ENCODE measurements at places on chromosomes 6 and 20.
A peak's percentile ranks its signal among the peaks of the same experiment; 100 is the strongest.

GRCh38 chr20:63597651-63598478 is 23.8 kb upstream of the HELZ2 start:
- DNase-seq, result no peak

DNA sequence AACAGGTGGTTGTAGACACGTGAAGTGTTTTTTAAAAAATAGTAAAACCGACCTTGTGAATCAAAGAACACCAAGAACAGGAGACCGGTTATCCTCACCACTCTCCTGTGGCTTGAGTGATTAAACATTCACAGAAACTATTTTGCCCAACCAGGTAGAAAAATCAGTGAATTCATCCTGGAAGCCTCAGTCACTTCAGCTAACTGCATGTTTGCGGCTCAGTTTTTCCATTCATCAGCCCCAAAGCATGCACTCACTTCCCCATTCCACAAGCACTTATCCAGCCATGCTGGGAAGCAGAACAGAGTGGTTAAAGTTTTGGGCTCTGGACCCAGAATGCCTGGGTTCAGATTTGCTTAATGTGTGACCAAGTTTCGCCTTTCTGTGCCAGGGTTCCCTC is 2.4 kb downstream of the LRRN4 start:
- no peak for DNase-seq

- no peak for DNase-seq
Observed at GRCh38 chr20:46568570-46569129, 18.2 kb upstream of the OCSTAMP start.

- no peak for DNase-seq
Observed at GRCh38 chr6:108484016-108484415, 76.7 kb upstream of the FOXO3 start.

DNA sequence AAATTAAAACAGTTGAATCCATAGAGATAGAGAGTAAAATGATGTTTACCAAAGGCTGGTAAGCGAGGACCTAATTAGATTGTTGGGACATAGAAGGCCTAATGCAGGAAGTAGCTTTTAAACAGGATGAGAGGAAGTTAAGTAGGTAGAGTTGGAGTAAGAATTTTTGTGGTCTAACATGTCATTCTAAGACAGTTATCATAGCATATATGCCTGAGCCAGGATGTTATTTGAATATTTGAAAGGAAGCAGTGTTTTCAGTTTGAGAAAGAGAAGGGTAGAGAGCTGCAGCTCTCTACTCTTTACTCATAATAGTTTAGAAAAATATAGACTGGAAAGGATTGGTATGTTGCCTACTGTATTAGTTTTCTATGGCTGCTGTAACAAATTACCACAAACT is 121.6 kb downstream of the MEI4 start:
- DNase-seq, result no peak

GRCh38 chr6:144585217-144585814 is 300.2 kb downstream of the UTRN start:
- DNase-seq, result peak; percentile 11

DNA sequence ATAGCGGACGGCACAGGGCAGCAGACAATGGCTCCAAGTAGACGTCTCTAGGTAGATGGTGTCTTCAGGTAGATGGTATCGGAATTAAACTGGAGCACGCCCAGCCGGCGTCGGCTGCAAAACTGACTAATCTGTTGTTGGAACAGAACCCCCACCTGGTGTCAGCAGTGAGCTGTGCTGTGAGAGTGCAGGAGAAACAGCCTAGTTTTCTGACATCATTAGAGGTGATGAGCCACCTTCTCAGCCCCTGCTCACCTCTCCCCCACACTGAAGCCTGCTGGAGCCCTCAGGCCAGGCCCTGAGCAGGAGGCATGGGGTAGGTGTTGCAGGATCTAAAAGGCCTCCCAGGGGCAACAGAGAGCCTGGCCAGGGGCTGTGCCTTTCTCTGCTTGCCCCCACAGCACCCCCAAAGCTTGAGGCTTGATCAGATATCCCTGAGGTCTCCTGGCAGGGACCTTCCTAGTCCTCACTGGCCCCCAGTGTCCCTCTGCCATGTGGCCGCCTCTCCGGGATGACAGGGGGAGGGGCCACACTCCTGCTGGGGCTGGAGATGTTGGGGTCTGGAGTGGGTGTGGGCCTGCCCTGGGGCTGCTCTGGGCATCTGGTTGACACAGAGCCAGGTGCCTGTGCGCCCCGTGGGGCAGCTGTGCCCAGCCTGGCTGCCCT is 6.9 kb upstream of the HELZ2 start:
- DNase-seq, result peak; percentile 92

DNA sequence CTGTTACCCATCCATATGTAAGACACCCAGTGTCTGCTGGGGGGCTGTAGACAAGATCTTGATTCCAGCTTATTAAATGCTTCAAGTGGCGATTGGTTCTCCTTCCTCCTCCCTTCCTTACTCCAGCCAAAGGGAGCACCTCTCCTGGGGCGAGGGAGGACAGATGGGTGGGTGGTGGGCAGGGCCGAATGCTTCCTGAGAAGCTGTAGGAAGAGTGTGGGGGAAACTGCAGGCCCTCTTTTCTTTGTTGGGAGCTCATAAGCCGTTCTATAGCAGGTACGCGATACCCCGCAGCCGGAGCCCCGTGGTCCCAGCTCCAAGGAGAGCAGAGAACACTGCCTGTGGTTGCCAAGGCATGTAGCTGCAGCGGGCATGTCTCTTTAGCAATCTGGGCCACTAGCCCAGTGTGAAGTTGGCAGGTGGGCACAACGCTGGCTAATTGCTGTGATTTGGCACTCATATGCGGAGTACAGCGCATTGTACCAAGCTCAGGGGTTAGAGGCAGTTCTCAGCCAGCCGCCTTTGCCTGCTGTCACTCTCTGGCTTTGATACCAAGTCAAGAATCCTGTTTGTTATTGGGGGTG is 14.7 kb upstream of the KCNG1 start:
- no peak for DNase-seq

DNA sequence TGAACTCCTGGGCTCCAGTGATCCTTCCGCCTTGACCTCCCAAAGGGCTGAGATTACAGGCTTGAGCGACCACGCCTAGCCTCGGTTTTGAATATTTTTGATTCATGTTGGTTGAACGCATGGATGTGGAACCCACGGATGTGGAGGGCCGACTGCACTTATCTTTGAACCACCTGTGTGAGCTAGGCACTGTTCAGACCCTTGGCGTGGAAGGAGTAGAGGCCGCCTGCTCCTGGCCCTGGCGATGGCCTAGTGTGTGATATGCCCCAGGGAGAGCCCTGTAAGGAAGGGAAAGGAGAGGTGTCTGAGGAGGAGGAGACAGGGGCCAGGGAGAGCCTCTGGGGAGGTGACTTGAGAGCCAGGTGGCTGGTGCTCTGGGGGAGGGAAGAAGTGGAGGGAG is 64.3 kb downstream of the BCAS4 start:
- no peak for DNase-seq

DNA sequence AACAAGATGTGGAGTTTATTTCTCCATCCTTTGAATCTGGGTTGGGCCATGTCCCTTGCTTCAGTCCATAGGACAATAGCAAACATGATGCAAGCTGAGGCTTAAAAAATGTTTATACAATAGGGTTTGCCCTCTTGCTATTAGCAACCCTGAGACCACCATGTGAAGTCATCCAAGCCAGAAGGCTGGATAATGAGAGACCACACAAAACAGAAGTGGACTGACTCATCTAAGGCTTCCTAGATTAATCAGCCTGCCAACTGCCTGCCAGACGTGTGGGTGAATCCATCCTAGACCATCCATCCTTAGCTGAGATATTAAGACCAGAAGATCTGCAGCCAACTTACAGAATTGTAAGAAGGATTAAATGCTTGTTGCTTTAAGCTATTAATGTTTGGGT is 38.1 kb upstream of the ISM1 start:
- DNase-seq, result no peak

DNA sequence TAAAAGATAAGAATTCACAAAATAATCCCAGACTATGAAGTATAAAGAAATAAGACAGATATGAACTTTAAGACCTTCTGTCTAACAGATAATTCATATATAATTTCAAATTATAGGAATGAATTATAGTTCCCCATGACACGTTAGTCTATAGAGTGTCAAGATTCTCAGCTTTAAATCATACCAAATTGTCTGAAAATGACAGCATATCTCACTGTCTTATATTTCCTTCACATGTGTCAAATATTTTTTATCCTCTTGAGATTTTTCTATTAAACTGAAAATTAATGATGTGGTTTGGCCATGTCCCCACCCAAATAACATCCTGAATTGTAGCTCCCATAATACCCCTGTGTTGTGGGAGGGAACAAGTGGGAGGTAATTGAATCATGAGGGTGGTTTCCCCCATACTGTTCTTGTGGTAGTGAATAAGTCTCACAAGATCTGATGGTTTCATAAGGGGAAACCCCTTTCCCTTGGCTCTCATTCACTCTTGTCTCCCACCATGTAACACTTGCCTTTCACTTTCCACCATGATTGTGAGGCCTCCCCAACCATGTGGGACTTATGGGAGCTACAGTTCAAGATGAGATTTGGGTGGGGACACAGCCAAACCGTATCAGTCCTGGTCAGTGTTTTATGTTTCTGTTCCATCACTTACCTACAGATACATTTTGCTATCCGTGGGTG is 825.3 kb upstream of the GJE1 start:
- DNase-seq, result no peak

DNA sequence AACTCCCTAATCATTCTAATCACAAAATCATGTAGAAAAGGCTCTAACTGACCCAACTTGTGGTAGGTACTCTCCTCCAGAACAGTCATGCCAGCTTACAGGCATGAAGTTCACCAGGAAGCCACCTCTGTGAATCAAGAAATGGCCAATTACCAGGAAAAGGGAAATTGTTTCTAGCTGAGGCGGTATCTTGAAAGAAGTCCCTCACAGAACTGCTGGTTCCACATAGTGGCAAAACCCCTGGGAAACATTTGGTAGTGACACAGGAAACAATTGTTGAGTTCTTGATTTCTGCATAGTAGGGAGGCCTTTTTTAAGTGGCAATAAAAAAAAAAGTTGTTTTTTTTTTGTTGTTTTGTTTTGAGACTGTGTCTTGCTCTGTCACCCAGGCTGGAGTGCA is 3.4 kb upstream of the ZHX3 start:
- no peak for DNase-seq

- no peak for DNase-seq
Observed at GRCh38 chr20:31406115-31406514, at the start of gene DEFB121. Gene DEFB121, minus strand, starts transcription at chr20:31406215. Its CDS starts 63 bp downstream, at chr20:31406152.

- DNase-seq, result no peak
Observed at GRCh38 chr20:31394900-31395299, 4.5 kb upstream of the DEFB119 start.

DNA sequence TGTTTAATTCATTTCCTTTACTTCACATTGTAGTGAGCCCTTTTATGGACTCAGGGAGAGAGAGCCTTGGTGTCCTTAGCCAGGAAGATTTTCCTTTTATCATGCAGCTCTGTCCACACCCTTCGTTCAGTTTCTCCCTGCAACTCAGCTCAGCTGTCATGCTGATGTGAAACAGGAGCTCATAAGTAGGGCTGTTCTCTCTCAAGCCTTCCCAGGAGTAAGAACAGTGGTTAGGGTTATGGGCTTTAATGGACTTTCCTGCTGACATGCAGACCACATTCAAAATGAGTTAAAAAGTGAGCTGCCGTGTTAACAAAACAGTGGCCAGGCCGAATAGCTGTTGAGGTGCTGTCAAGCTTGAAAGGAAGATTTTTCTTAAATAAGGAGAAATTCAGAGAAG is 104.1 kb downstream of the BCKDHB start:
- no peak for DNase-seq

DNA sequence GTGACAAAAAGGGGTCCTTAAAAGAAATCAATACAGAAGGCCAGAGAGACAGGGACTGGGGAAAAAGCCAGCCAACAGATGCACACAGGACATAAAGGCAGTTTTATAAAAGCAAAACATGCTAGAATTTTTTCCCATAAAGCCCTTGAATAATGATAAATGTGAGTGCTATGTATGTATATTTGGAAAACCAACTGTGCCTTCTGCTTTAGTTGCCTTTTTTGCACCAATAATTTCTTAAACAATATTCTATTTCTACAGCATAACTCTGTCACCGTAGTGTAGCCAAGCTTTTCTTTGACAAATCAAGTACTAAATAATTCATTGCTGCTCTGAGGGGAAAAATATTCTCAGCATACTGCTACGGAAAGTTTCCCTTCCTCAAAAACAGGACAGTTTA is 730.6 kb upstream of the NRSN1 start:
- no peak for DNase-seq

- DNase-seq, result no peak
Observed at GRCh38 chr6:53172468-53172803, 23.8 kb upstream of the GCM1 start.

GRCh38 chr6:92648364-92649086 is 770.8 kb downstream of the EPHA7 start:
- DNase-seq, result no peak

- DNase-seq, result no peak
Observed at GRCh38 chr20:58433029-58433647, 44.1 kb downstream of the VAPB start.

GRCh38 chr20:1327241-1327653 is 1.7 kb downstream of the SDCBP2 start:
- no peak for DNase-seq

- no peak for DNase-seq
Observed at GRCh38 chr6:73671911-73672685, 18.3 kb upstream of the SLC17A5 start.

DNA sequence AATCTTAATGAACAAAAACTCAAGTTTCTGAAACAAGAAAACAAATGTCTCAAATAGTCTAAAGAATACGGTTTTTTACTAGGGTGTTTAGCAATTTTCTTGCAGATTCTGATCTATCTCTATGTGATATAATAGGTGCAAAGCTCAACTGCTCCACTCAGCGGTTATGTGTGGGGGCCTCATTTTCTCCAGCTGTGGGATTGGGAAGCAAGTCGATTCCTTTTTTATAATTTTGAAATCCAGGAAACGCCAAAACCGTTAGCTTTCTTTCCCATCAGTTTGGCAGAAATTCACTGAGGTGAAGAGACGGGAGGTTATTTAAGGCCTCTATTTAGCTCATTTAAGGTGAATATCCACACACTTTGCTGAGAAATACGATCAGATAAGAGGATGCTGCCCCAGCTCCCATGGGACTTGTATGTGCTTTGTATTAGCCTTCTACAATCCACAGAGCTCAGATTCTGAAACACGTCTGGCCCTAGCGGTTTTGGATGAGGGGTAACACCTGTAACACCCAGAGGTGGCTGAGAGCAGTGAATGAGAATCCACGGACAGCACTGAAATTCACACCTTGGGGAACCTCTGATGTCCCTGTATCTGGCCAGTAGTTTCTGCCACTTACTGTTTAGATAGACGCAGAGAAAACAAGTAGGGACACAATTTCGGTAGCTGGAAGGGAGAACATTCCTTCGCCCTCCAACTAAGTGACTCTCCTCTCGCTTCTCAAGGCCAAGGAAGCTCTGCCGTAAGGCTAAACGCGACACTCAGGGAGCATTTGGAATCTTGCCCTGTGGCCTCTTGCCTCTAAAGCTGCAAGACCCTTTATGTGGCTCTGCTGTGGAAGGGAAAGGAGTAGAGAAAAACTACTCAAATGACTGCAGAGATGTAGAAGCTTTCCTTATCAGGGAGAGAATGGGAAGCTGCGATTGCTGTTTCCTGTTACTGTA is 6.5 kb upstream of the BCAS4 start:
- DNase-seq, result peak; percentile 73
